Mononuclear cell (primary cell): ENCODE measurements at places on chromosomes 1 and 21. TPM values are rescaled to one million over a fixed set of nuclear protein-coding genes. Genes with fewer than 3 reads are reported as not detected.

EPHB2 gene
- 1.0 TPM for total RNA-seq

IPP gene
- total RNA-seq, result 2.4 TPM

HES5 gene
- not detected for total RNA-seq

ADAMTS5 gene
- total RNA-seq, result under 0.01 TPM

SH2D2A gene
- 19.1 TPM for total RNA-seq

TAS1R3 gene
- 0.94 TPM for total RNA-seq
